ENCODE measurements at places on chromosomes 5 and 9.

DNA sequence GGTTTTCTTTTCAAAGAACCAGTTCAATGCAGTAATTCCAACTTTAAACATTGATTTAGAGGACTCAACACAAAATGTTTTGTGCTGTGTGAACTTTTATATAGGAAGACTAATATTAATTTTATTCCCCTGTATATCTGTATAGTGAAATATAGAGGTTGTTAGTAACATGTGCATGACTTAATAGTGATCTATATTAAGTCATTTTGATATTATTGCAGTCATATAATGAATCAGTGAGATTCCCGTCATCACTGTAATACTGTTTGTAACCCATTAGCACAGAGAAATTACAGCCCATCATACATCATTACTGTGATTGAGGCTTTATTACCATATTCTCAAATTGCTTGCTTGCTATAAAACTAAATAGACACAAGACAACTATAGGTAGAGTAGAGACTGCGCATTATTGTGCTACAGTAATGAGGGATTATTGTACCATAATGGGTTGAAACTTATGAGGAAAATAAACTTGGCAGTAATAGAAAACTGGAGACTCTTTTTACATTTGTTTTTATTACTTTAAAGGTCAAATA is 170.7 kb downstream of the RANBP17 start:
- DNase-seq, result no peak

GRCh38 chr5:165224366-165225045 is 1719.1 kb downstream of the MAT2B start:
- no peak for DNase-seq

GRCh38 chr5:114702731-114703130 is 340.9 kb downstream of the KCNN2 start:
- DNase-seq, result no peak

DNA sequence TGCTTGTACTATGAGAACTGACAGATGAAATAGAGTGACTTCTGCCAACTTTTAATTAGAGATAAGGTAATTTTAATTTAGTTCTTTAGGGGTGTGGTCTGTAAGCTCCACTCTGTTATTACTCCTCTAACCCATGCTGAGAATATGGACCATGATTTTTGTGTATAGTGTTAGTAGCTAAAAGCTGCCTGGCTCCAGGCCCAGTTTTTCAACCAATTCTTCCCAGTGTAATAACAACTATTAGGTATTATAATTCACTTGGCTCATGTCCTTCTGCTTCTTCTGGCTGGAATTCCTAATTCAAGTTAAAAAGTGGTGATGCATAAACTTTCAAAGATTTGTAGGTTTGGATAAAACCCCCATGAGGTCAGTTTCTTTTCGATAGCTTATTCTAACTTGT is 216.3 kb downstream of the ISL1 start:
- DNase-seq, result no peak

DNA sequence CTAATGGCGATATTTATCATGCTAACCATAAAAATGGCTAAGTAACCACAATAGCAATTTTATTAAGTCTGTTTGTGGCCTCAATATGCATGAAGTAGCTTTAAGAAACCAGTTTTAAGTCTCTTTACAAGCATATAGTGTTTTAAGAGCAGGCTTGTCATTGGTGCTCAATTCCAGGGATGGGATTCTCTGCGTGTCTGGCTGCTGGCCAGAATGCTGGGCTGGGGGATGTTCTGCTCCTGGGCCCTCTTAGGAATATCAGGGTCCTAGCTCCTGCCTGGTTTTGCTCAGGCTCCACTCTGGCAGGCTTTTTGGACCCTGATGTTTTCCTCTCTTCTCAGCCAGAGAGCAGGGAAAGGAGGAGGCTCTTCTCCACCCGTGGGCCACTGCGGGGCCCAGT is 127.2 kb downstream of the PDE8B start:
- DNase-seq, result no peak

All from mucosa of descending colon (tissue), 3 donors.